ENCODE measurements at places on chromosomes 2 and 18.
A peak's percentile ranks its signal among the peaks of the same experiment; 100 is the strongest.

GRCh38 chr2:112880696-112881095, 30.3 kb upstream of the IL37 start:
- no peak for DNase-seq

- DNase-seq: no peak
These were observed 41.3 kb downstream of the CBLN2 start for GRCh38 chr18:72502671-72503431.

- no peak for DNase-seq
These were observed 968.5 kb downstream of the BCL11A start for GRCh38 chr2:59584958-59585357.

DNA sequence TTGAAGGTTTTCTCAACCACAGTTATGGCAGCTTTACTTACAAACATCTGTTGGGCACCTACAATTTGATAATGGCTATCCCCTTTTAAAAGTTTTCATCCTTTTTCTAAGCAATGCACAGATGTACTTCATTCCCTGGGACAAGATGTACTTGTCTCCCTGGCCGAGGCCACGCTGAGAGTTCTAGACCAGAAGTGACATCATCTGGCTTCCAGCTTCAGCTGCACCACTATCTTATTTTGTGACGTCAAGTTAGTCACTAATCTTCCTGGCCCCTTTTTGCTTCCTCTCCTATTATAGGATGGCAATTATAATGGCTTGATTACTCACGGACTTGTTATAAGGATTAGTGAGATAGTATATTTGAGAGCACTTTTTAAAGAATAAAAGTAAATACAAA, 386.4 kb downstream of the BCL11A start:
- DNase-seq: no peak

DNA sequence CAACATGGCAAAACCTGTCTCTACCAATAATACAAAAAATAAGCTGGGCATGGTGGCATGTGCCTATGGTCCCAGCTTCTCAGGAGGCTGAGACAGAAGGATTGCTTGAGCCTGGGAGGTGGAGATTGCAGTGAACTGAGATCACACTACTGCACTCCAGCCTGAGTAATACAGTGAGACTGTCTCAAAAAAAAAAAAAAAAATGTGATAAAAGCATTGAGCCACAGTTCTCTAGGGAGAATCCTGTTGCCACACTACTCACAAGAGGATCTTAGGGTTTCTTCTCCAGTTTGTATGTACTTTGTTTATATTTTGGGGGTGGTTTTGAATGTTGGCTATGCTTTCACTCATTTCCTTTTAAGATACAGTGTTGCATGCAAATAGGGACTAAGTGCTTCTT, 62.0 kb downstream of the TMEM185B start:
- DNase-seq: no peak

- DNase-seq: no peak
These were observed 13.0 kb upstream of the RALB start for GRCh38 chr2:120239488-120240287.

DNA sequence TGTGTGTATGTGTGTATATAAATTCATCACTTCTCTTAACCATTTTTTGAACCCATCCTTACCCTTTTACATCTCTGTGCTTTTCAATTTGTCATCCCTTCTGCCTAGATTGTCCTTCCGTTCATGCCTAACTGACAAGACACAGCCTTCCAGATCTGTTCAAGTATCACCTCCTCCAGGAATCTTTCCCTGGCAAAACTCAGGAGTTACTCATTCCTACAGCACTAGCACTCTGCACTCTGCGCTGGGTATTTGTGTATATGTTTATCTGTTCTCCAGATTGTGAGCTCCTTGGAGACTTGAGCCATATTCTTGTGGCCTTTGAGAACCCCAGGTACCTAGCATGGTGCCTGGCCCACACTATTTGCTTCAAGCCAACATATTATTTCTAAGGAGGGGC, 26.8 kb upstream of the ASXL2 start:
- no peak for DNase-seq

DNA sequence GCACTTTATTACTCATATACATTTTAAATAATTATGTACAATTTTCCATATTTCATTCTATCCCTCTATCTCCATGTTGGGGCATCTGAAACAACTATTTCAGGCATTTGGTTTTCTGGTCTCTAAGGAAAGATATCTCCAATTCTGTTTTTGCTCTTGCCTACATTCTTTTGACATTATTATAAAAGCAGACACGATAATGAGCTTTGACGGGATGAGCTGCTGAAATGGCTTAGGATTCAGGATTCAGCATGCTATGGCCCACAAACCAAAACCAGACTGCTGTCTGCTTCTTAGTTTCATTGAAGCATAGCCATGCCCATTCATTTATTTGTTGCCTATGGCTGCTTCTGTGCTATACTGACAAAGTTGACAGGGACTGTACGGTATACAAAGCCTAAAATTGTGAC, 42.7 kb upstream of the GLS start:
- DNase-seq: no peak

- no peak for DNase-seq
These were observed 127.7 kb downstream of the RHBDD1 start for GRCh38 chr2:226963528-226963927.

GRCh38 chr2:47631306-47631705, 151.6 kb upstream of the MSH6 start:
- no peak for DNase-seq

- DNase-seq: no peak
These were observed 44.9 kb downstream of the ANKMY1 start for GRCh38 chr2:240512666-240513535.

DNA sequence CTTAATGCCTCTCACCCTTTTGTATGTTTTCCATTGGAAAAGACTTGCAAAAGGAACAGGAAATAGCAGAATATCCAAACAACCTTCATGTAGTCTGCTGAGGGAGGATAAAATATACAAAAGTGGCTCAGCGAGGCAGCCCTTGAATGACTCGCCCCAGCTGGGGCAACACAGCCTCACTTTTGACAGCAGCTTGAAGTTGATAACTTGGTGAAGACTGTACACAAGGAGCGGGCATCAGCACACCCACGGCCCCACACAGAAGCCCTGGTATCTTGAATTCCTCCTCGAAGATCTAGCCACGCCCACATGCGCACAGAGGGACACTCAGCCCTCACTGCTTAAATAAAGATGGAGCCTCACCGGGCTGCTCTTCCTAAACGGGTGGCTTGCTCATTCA, 161.0 kb downstream of the IRS1 start:
- no peak for DNase-seq

DNA sequence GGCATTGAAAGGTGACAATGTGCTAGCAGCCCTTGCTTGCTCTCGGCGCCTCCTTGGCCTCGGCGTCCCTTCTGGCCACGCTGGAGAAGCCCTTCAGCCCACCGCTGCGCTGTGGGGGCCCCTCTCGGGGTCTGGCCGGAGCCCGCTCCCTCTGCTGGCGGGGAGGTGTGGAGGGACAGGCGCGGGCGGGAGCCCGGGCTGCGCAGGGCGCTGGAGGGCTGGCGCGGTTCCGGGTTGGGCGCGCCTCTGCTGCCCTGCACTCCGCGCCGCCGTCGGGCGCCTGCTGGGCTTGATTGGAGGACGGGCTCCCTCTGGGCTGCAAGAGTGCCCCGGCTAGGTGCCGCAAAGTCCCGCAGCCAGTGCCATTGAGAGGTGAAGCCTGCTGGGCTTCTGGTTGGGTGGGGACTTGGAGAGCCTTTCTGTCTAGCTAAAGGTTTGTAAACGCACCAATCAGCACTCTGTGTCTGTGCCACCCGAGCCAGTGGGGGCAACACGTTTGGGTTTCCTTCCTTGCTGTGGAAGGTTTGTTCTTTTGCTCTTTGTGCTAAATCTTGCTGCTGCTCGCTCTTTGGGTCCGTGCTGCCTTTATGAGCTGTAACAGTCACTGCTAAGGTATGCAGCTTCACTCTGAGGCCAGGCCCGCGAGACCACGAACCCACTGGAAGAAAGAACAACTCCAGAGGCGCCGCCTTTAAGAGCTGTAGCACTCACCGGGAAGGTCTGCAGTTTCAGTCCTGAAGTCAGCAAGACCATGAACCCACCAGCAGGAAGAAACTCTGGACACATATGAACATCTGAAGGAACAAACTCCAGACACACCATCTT, 14.8 kb upstream of the IMP4 start:
- DNase-seq: no peak

- no peak for DNase-seq
These were observed 156.8 kb downstream of the ANTXR1 start for GRCh38 chr2:69169655-69170389.

DNA sequence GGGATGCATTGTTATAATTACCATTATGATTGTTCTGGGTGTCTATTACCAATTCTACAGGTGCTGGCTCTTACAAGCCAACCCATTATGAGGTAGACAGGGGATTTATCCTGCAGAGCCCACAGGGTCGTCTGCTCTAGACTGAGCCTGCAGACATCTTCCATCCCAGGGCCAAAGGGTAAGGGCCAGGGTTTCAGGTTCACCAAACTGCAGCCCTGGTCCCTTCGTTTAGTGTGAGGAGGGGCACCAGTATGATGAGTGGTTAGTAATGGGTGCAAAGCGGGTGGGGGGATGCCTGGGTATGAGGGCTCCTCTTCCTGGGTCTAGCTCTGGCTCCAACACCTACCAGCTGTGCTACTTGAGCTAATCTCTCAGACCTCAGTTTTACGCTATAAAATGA, 1.2 kb upstream of the ARID5A start:
- DNase-seq: no peak

DNA sequence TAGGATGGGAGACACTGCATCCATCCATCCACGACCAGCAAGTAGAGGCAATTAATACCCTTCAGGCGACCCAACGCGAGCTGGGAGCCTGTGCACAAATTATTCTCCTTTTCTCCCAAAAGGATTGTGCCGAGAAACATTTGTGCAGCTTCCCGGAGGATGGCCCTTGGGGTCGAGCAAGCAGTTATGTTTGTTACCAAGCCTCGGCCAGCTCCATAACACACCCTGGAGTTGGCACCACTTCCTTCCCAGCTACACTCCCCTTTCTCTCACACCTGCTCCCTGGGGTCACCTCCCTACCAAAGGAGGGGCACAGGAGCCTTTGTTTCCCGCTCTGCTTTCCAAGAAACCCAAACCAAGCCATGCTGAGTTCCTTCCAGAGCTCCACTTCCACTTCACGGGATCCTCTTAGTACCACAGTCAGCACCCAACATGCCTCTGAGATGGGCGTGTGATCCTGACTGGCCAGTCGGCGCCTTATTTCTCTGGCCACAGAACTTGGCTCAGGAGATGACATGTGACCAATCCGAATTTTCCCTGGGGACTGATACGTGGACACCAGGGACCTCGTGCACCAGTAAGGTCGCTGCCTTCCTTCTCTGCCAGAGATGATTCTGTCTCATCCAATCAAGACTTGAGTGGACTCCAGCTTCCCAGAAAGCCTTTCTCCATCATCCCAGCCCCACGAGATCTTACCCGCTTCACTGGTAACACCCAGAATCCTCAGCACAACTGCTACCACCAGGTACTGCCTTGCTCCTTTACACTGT, 28.5 kb downstream of the GPR55 start:
- no peak for DNase-seq

- DNase-seq: no peak
These were observed 3.6 kb upstream of the PROM2 start for GRCh38 chr2:95270541-95271081.

- DNase-seq: no peak
These were observed 1143.5 kb upstream of the CELF4 start for GRCh38 chr18:38709122-38709521.

DNA sequence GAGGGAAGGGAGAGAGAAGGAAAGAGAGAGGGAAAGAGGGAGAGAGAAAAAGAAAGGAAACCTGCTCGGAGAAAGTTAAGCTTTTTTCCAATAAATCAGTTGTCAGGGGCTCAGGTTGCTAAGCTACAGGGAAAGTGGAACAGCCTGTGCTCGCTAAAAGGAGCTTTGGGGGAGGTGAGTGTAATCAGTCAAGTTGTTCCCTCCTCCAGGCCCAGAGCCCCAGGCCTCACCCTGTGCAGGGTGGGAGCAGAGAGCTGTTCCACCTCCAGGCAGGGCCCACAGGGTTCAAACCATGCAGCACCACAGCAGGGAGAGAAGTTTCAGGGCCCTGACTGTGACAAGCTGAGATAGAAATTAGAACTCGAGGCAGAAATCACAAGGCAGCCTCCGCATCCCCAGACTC, 56.4 kb upstream of the PPP1CB start:
- no peak for DNase-seq

- no peak for DNase-seq
These were observed 56.0 kb upstream of the NFU1 start for GRCh38 chr2:69493268-69493667.

- peak; percentile 39 for DNase-seq
These were observed 117.4 kb upstream of the CWC22 start for GRCh38 chr2:180124273-180125139.

DNA sequence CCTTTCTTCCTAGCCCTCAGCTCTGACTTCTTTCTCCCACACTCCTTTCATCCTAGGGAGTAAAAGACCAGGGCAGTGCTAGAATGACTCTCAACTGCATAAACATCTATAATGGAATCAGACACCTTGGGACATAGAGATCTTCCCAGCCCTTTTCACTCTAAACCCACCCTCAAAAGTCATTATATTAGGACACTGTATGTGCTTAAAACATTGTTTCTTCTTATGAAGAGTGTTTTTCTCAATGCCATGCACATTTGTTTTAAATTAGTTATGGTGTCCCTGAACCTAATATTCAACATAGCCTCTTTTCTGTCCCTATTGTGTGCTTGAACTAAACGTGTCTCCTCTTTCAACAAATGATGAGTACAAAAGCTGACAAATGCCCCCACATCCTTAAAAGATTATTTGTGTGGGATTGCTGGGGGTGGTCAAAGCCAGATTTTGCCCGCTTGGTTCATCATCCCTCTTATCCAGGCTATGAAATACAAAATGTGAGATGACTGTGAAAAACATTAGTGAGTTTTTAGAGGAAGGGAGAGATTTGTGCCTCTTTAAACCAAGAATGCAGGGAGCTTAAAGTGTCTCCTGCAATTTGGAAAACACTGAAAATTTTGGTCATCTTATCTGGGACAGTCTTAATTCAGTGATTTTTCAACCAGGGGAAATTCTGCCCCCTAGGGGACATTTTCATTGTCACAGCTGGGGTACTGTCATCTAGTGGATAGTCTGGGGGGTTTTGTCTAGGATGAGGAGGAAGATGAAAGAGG, 29.0 kb downstream of the SERPINB5 start:
- DNase-seq: peak; percentile 47

DNA sequence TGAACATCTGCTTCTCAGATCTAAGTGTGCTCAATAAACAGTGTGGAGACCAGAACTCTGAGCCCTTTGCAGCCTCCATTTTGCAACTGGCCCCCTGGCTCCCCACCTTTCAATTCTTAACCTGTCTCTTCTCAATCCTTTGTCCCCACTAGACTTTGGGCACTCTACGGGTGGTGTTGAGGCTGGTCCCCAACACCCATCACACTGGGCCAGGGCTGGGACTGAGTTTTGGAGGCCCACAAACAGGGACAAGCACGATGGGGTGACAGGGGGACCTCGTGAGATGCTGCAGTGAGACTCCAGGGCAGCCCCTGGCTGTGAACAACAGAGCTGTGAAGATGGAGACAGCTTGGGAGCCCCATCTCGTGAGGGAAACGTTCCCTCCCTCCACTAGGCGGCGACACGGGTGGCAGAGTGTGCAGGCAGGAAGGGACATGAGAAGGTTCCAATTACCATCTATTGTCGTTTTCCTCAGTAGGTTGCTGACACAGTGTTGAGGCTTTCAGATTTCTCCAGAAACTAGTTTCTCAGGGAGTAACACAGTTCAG, 1.2 kb downstream of the ANKMY1 start:
- DNase-seq: peak; percentile 73

GRCh38 chr2:223894009-223894408, 51.1 kb downstream of the WDFY1 start:
- no peak for DNase-seq

GRCh38 chr18:45413180-45413836, 202.0 kb upstream of the SLC14A2 start:
- DNase-seq: no peak

All from activated CD4-positive, alpha-beta T cell treated with anti-CD3 and anti-CD28 coated beads, Interleukin-2, Interleukin-4, amounts not matched to agents 100 ng/mL and 50 ng/mL, durations not matched to agents 16 hours and 8 hours (primary cell).